ENCODE measurements at places on chromosomes 6 and 20. TPM values are rescaled to one million over a fixed set of nuclear protein-coding genes. Genes with fewer than 3 reads are reported as not detected.

Gene STMN3
- 1.7 TPM for total RNA-seq

DNA sequence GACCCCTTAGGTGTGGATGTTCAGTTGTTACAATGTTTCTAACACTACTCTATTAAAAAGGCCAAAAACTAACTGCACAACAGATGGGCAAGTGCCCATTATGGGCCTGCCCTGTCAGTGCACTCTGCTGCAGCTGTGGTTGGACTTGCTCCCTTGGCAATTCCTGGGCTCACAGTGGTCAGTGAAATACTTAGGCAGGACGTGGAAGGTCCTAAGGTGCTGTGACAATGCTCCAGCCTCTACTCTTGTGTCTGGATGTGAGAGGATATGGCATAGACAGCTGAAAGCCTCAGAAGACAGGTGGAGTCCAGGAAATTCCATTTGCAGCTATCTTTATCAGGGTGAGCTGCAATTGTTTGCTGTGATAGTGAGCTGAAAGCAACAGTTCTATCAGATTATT lies 136.5 kb upstream of the OLIG3 start:
- no peaks in the 10 kb centered on the region for H3K27me3 ChIP-seq
- no peaks in the 10 kb centered on the region for H3K4me1 ChIP-seq
- H3K4me3 ChIP-seq, result no peak overlapping the region
- H3K27ac ChIP-seq, result no peak overlapping the region
- no peaks in the 10 kb centered on the region for H3K36me3 ChIP-seq

DNA sequence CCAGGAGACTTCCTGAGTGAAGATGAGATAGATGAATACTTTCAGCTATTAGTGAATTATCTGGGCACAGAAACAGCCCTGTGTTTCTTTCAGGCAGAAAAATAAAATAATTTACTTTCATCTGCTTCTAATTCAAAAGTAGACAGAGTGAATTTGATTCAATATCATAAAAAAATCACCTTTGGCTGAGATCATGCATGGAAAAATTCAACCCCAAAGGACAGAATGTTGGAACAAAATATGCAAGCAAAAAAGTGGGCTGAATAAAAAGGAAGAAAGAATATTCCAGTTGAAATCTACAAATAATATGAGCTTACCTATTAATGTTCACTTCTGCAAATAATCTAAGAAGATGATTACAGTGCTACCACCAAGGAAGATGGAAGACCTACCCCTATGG lies 546.9 kb downstream of the TFAP2B start:
- H3K27ac ChIP-seq, result no peak overlapping the region
- H3K36me3 ChIP-seq, result no peaks in the 10 kb centered on the region
- H3K4me3 ChIP-seq, result no peak overlapping the region
- no peak for DNase-seq
- no peaks in the 10 kb centered on the region for H3K27me3 ChIP-seq

- H3K4me3 ChIP-seq, result peak within 1 kb of the TSS; percentile 58
- H3K4me1 ChIP-seq, result peaks cover 17% of the 10 kb centered on the region
- no peaks in the 10 kb centered on the region for H3K36me3 ChIP-seq
- peaks cover 8% of the 10 kb centered on the region for H3K27me3 ChIP-seq
- peak within 1 kb of the TSS; percentile 2 for H3K27ac ChIP-seq
- DNase-seq, result peak; percentile 89
Observed at GRCh38 chr6:135851442-135852271, at the start of gene PDE7B. Gene PDE7B, plus strand, starts transcription at chr6:135851701.

Gene COL9A1
- not detected for total RNA-seq

- no peak for DNase-seq
- H3K36me3 ChIP-seq, result no peaks in the 10 kb centered on the region
- H3K4me1 ChIP-seq, result no peaks in the 10 kb centered on the region
- peaks cover 24% of the 10 kb centered on the region for H3K27me3 ChIP-seq
- no peak overlapping the region for H3K27ac ChIP-seq
Observed at GRCh38 chr6:16985513-16986284, 116.2 kb upstream of the STMND1 start.

GRCh38 chr6:169381988-169382387 lies 128.3 kb upstream of the THBS2 start:
- H3K4me3 ChIP-seq, result no peak overlapping the region
- no peaks in the 10 kb centered on the region for H3K4me1 ChIP-seq
- no peak overlapping the region for H3K27ac ChIP-seq
- H3K36me3 ChIP-seq, result no peaks in the 10 kb centered on the region

Gene MAFB
- 1.3 TPM for total RNA-seq

DNA sequence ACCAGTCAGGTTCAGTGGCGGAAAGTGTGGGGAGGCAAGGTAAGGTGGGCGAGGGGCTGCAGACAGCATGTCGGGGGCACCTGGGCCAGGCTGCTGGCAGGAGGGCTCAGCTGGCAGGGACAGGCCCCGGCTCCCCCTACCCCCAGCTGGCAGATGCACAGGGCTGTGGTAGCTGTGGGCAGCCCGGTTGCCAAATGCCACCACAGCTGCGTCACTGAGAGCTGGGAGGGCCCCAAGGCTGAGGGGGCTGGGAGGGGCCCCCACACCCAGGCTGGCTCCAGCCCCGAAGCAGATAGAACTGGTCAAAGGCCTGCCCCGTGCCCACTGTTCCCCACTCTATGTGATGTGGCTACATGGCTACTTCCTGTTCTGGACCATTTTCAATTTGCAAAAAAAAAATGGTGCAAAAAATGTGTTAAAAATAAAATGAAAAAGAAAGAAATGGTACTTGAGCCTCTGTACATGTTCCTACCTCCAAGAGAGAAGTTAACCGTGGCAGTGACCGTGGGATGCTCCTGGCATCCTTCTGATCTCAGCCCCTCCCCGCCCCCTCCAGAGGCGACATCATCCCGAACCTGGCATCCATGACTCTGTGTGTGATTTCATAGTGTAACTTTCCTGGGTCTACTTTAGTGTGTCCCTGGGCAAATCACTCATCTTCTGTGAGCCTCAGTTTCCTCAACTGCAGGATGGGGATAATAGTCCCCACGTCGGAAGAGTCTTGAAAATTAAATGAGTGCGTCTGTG lies 64.4 kb downstream of the UBE2V1 start:
- DNase-seq, result no peak
- H3K4me1 ChIP-seq, result peaks cover 26% of the 10 kb centered on the region
- peak overlapping the region; percentile 96 for H3K27ac ChIP-seq
- H3K27me3 ChIP-seq, result no peaks in the 10 kb centered on the region
- no peaks in the 10 kb centered on the region for H3K36me3 ChIP-seq

DNA sequence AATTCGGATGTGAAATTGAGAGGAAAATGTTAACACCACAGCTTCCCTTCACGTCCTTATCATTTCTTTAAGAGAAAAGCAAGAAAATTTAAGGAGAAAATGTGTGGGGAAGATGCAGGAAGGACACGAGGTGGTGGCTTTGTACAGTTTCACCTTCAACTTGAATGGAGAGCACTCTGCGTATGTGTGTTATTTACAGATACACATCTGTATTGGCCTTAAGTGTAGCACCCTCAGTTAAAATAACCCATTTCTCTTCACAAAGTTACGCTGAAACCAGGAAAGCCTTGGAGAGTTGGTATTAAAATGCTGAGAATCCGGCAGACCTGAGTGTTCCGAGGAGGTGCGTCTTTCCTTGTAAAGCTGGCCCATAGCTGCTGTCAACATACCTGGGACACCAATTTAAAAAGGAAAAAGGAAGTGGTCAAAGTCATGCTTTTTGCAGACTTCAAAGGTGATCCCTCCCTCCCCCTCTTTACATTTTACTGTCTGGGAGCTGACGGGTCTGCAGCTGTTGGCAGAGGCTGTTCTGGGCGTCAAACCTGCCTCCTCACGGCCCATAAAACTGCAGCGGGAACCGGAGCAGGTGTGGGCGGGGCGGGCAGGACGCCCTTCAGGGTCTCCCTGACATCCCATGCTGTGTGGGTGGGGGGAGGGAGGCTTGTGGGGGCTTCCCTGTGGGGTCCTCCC lies 61.3 kb upstream of the TBXT start:
- H3K36me3 ChIP-seq, result no peaks in the 10 kb centered on the region
- H3K27me3 ChIP-seq, result no peaks in the 10 kb centered on the region
- no peaks in the 10 kb centered on the region for H3K4me1 ChIP-seq
- H3K27ac ChIP-seq, result no peak overlapping the region
